ENCODE measurements at places on chromosomes 12 and 14.
A peak's percentile ranks its signal among the peaks of the same experiment; 100 is the strongest.

DNA sequence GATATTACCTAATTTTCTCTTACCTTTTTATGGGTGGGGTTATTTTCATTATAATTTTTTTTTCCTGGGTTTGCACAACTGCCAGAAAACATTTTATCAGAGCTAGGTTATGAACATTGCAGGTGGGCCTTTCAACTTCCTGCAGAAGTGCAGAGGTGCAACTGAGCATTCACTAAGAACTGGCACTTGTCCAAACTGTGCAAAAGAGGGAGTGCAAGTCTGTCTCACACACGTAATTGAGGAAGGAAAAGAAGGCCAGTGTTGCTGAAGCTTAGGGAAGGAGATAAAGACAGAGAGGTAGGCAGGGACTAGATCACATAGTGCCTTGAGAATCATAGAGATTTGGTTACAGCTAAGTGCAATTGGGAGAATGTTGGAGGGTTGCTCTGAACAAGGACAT is 14.1 kb upstream of the AMN1 start:
- no peak for DNase-seq

DNA sequence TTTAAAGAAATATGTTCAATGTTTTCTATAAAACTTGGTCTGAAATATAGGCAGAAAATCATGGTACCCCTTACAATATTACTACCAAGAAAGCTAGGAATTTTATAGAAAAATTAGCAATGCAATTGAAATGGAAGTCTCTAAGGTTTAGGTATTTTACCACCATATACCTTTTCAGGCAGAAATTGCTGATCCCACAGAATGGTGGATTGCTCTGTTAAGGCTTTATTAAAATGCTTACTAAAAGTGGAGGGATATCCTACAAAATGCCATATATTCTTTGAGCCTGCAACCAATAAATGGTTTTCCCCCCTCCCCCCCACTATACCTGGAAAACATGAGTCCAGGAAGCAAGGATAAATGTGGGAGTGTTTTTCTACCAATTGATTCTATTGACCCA is 718.1 kb upstream of the NOVA1 start:
- no peak for DNase-seq

GRCh38 chr14:98694541-98694940 is 577.5 kb downstream of the BCL11B start:
- no peak for DNase-seq

DNA sequence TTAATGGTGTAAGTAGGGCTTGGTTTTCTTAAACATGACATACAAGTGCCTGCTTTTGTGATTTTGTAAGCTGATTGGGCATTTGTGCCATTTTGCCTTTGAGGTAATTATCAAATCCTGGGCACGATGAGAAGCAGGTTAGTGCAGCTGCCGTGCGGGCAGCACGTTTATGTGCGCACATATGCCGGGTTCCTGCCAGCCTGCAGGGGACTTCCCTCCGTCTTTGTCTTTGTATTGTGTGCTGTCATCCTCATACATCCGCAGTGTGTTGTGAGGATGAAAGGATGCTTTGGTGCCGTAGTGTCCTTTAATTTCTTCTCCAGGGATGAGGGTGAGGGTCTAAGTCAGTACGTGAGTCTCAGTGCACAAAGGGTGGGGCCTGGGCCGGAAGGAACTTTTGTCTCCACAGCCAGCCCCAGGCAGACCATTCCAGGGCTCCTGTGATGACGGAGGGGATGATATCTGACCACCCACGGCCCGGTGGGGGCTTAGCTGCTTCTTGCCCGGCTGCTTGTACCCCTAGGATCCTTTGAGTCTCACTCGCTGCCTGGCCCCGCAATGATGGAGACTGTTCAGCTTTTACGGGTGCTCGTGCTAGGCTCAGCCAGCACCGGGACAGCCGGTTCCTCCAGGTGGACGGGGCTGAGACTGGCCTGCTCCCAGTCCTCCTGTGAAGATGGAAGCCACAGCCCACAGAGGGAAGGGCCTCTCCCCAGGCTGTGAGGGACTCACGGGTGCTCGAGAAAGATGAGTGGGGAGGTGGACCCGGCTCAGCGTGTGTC is 54.6 kb downstream of the ADGRD1 start:
- DNase-seq = no peak

GRCh38 chr12:42589465-42590329 is at the start of gene PRICKLE1:
PRICKLE1 (minus strand) TSS chr12:42589746; CDS start chr12:42472516, 117,230 bp downstream.
- DNase-seq = no peak

- DNase-seq = peak; percentile 81
Observed at GRCh38 chr12:124764870-124765580, 98.6 kb downstream of the SCARB1 start.

GRCh38 chr14:61080591-61081010 is 99.6 kb downstream of the SLC38A6 start:
- DNase-seq = no peak

DNA sequence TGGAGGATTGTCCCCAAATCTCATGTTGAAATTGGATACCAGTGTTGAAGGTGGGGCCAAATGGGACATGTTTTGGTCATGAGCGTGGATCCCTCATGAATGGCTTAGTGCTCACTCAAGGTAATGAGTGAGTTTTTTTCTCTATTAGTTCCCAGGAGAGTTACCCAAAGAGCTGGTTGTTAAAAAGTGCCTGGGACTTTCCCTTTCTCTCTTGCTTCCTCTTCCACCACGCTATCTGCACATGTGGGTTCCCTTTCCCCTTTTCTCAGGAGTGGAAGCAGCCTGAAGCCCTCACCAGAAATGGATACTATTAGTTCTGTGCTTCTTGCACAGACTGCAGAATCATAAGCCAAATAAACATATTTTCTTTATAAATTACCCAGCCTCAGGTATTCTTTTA is 465.4 kb downstream of the FSCB start:
- no peak for DNase-seq

GRCh38 chr14:61671082-61671481 is 24.2 kb upstream of the HIF1A start:
- DNase-seq = no peak

All from tibial artery (tissue), 4 donors.